ENCODE measurements at places on chromosomes 4 and X.

DNA sequence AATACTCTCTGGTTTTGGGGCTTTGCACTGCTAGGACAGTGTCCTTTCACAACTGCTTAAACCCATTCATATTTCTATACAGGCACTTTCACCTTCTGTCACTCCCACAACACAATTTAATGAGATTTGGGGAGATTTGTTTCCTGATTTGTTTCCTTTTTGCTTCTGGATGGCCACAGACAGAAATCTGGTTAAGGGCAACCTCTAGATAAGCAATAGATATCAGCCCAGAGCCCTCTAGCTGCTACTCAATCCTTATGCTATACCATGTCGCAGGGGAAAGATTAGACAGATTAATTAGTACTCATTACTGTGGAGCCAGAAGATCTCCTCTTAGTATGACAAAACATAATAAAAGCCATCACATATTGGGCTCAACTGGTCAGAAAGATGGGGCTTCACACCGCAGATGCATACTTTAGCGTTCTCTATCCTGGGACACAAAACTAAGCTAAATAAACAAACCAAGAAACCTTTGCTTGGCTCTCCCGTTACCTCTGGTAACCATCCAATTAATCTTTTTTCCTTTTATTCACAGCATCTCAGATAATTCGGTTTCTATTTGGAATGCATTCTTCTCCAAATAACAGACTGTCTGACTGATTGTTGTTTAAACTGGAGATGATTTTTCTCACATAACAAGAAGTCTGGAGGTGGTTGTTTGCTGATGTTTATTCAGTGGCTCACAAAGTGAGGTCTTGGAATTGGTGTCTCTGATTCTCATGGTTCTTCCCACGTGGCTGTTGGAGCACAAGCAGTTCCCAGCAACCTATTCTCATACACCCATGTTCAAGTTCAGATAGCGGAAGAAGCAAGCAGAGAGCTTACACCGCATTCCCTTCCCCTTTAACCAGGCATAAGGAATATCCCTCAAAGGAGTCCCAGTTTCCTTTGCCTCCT lies 41.0 kb upstream of the ZNF330 start:
- DNase-seq = no peak

- no peak for DNase-seq
Observed at GRCh38 chr4:182684796-182685195, 232.4 kb downstream of the DCTD start.

GRCh38 chrX:70470850-70471289 lies 26.2 kb downstream of the DLG3 start:
- DNase-seq = no peak

- DNase-seq = peak; percentile 84
Observed at GRCh38 chr4:10457255-10457801, at the start of gene ZNF518B. Gene ZNF518B, minus strand, starts transcription at chr4:10457426. Its CDS starts 11,098 bp downstream, at chr4:10446328.

DNA sequence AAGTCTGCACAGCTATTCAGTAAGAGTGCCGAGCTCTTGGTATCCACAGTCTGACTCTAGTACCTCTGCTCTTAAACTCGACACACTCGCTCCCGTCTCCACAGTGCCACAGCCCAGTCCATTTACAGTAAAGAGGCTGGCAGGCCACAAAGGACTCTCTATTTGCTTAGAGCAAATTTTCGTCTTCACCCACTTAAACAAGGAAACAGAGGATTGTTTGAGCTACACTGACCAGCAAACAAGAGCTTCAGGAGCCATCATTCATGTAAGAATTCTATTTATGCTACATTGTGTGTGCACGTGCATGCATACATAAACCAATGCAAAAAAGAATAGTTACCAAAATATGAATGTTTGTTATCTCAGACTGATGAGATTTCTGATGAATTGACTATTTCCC lies 290.2 kb downstream of the USP46 start:
- DNase-seq = no peak

DNA sequence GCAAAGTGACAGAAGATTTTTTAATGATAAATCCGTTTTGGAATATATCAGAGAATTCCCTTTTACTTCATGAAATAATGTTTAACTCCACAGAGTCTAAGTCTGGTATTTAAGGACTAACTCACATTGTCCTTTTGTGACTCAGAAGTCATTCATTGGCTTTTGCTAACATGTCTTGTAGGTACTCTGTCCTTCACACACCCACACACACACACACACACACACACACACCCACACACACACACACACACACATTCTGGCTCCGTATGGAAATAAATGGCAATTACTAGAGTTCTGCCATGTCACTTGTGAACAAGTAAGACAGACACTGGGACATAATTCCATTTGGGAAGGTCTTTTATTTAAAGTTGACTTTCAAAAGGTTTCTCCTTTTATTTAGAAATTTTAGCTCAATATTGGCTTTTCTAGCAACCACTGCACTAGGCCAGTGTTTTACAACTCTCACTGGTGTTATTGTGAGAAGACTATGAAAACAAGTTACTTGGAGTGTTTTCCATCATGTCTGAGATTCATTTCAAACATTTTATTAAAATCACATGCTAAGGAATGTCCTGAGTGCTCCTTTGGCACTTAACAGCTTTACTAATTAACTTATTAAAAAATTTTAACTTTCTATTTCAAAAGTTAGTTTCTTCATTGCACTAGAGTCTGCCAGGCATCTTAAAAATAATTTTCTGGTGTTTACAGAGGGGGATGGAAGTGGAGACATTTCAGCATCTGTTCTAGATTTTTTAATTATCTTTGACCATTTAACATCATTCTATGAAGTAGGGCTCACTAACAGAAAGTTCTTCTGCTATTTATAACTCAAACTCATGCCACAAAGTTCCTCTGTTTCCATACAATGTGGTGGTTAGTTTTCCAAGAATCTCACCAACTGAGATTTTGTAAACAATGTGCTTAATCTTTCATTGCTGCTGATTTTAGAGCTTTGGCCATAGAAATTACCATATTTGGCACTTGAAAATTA lies 240.3 kb upstream of the GPC4 start:
- no peak for DNase-seq

DNA sequence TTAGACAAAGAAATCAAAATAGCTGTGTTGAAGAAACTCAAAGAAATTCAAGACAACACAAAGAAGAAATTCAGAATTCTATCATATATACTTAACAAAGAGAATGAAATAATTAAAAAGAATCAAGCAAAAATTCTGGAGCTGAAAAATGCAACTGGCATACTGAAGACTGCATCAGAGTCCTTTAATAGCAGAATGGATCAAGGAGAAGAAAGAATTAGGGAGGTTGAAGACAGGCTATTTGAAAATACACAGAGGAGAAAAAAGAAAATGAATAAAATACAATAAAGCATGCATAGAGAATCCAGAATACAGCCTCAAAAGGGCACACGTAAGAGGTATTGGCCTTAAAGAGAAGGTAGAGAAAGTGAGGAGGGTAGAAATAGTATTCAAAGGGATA lies 179.5 kb upstream of the SPIN4 start:
- DNase-seq = no peak

DNA sequence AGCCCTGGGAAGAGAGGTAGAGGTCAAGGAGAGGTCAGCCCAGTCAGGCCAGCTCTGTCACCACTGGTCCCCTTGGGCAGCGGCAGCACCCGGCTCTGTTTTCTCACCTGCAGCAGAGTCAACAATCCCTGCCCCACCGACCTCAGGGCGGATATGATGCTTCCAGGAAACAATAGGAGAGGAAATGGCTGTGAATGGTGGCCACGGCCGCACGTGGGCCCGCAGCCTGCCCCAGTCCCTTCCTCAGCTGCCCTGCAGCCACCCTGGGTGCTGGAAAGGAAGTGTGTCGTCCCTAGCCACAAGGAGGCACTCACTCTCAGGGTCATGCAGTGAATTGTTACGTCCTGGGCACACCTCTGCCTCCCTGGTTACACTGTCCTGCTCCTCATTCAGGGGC lies 92.5 kb upstream of the ENPP6 start:
- DNase-seq = peak; percentile 65

GRCh38 chr4:76952071-76952470 lies 2.5 kb downstream of the SEPTIN11 start:
- no peak for DNase-seq

GRCh38 chr4:34732176-34732950 lies 1512.0 kb downstream of the ARAP2 start:
- no peak for DNase-seq

- no peak for DNase-seq
Observed at GRCh38 chr4:86159216-86159615, 200.6 kb downstream of the MAPK10 start.

- peak; percentile 73 for DNase-seq
Observed at GRCh38 chr4:129362691-129363274, 266.8 kb downstream of the C4orf33 start.

DNA sequence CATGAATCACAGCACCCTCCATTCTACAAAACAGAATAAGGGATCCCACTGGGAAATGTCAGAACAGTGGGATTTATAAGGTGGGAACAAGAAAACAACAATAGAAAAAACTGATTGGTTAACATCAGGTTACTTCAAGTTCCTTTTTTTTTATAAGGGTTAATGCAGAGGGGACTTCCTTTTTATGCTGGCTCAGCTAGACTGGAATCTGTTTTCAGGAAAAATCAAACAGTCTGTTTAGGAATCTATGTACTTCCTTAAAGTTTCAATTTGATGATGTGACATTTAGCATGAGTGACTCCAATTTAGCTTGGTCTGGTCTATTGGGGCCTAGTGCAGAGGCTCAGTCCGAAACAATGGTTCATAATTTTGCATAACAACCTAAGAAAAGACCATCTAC lies 192.9 kb downstream of the ADGRA3 start:
- no peak for DNase-seq

GRCh38 chr4:184645904-184646610 lies 3.2 kb downstream of the CASP3 start:
- DNase-seq = no peak

DNA sequence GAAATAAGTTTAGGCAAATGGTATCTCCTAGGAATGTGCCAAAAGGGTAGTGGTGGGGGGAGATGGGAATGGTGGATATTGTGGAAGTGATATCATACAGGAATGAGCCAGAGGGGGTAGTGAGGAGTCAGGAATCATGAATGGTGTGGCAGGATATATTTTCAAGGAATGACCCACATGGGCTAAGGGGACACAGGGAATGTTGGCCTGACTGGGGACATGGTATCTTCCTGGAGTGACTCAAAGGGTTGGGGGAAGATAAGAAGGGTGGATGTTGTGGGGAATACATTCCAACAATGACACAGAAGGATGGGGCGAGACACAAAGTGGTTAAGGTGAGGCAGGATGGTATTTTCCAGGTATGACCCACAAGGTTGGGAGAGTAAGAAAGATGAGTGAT lies 60.6 kb downstream of the MAOA start:
- no peak for DNase-seq

DNA sequence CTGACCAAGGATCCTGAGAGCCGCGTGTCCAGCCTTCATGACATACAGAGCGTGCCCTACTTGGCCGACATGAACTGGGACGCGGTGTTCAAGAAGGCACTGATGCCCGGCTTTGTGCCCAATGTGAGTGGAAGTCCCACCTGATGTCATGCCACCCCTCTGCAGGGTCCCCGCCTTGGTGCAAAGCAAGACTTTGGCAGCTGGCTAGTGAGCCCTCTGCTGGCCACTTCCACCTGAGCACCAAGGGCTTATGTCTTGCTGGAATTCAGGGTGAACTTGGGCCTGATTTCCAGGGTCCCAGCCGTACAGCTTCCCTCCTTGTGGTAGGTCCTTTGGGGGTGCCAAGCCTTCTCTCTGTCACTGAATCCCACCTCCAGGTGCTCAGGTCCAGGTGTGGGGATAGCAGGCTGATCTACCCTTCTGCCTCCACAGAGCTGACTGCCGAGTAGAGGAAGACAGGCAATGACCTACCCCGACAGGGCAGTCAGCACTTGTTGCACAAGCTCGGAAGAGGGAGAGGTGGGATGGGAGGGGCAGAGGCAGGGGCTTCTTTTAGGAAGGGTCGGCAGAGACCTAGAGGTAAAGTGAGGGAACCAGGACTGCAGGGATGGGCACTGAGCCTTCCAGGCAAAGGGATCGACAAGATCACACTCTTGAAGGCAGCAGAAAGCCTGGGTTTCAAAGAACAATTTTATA lies 248.1 kb downstream of the EVC2 start:
- no peak for DNase-seq

GRCh38 chr4:109690690-109691410 lies 12.4 kb downstream of the CASP6 start:
- DNase-seq = peak; percentile 49

DNA sequence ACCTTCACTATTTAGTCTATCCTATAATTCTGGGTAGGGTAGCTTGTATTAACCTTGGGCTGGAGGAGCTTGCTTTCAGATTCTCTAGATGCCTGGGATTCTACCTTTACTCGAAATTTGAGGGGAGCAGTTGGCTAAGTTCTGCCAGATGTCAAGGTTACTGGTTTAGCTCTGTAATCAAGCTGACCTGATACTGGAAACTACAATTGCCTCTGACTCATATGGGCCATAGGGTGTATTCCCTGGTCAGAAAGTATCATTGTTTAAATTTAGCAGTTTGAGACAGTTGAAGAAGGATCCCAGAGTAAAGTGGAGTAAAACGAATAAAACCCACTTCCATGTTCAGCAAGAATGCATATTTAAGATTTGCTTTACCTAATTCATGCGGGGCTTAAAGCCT lies 337.6 kb downstream of the SPIN4 start:
- DNase-seq = no peak

DNA sequence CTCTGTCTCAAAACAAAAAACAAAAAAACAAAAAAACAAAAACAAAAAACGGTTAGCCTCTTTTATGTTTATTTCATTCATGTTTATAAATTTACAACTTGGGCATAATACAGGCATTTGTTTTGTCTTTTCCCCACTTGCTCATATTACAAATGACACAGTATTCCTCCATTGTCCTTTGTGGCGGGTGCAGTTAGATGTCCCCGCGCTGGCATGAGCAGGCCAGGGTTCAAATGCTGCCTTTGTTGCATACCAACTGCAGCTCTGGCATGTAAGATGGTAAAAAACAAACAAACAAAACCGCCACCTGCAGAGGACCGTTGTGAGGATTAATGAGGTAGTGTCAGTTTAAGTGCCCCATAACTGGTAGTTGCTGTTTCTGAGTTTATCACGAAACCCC lies 16.1 kb upstream of the HPF1 start:
- DNase-seq = no peak

DNA sequence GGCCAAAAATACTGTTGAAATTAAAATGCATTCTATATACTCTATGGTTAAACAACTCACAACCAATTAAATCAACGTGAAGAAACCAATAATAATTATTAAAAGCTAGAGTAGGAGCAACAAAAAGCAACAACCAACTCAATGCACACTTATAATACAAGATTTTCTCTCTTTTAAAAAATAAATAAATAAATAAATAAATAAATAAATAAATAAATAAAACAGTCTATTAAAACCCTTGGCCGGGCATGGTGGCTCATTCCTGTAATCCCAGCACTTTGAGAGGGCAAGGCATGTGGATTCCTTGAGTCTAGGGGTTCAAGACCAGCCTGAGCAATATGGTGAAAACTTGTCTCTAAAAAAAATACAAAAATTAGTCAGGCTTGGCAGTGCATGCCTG lies 62.7 kb downstream of the ENOX2 start:
- DNase-seq = no peak

DNA sequence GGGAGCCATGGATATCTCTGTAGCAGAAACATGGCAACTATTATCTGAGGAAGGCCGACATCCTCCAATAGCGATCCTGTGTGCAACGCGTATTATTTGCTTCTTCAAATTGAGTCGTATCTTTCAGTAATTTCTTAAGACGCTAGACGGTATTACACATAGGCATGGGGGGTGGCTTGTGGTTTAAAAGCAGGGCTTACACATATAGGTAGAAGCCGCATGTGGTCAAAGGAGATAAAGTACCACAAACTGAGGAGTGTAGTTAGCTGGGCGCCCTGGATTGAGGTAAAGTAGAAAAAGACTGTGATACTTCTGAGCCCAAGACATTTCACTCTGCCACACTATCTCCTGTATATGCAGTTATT lies 94.6 kb downstream of the SORBS2 start:
- no peak for DNase-seq

All from natural killer cell (primary cell).